ENCODE measurements at places on chromosomes 12 and 14. TPM values are rescaled to one million over a fixed set of nuclear protein-coding genes. Genes with fewer than 3 reads are reported as not detected.

CLEC1B gene
- total RNA-seq = not detected

ESPL1 gene
- total RNA-seq = 71.4 TPM

ANAPC5 gene
- total RNA-seq = 123 TPM

MAP3K9 gene
- total RNA-seq = 7.9 TPM

COL2A1 gene
- not detected for total RNA-seq

SMCO2 gene
- 0.34 TPM for total RNA-seq

LRIG3 gene
- not detected for total RNA-seq

ACVRL1 gene
- total RNA-seq = not detected

OAS1 gene
- total RNA-seq = 36.3 TPM

SP1 gene
- total RNA-seq = 84.7 TPM
